ENCODE measurements at places on chromosomes 7 and 10.

GRCh38 chr7:107725138-107725740, 18.7 kb upstream of the CBLL1 start:
- no peak for DNase-seq

- DNase-seq, result no peak
These were observed 75.8 kb downstream of the ENO4 start for GRCh38 chr10:116925056-116925455.

DNA sequence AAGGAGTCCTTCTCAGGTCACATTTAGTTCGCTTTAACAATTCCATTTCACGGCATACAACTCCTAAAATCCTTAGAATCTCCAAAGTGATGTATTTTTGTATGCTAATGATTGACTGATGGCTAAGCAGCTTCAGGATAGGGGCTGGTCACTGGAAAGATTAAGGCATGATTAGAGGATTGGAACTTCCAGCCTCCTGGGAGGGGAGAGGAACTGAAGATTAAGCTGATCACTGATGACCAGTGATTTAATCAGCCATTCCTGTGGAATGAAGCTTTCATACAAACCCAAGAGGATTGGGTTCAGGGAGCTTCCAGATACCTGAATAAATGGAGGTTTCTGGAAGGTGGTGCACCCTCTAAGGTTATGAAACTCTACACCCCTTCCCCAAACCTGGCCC, 123.9 kb upstream of the CDK13 start:
- no peak for DNase-seq

DNA sequence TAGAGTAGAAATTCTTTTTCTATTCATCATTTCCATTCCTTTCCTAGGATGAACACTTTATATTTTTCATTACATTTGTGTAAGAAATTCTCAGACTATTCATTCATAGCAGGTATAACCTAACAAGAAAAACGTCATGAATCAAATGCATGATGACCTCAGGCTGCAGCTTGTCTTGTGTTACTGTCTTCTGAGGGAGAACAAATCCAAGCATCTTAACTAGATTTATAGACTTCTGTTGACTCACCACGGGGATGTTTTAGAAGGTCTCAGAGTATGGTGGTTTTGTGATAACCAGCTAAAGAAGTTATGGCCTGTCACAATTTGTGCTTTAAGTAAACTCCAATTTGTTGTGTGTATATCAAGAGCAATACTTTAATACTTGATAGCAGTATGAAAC, 102.7 kb downstream of the ANKRD7 start:
- DNase-seq, result no peak

DNA sequence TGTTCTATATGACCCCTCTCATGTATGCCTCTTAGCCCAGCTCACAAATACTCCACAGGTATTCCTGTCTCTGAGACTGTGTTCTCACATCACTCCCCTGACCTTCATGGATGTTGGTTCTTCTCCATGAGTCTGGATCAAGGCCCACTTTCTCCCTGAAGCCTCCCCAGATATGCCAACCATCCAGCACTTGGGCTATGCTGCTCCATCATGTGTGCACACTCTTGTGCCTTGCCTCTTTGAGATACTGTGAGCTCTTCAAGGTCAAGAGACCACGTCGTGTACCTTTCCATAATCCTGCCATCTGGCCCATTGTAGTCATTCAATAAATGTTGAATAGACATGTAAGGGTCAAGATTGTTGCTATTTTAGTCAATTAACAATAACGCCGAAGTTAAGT, 30.1 kb upstream of the TM9SF3 start:
- no peak for DNase-seq

DNA sequence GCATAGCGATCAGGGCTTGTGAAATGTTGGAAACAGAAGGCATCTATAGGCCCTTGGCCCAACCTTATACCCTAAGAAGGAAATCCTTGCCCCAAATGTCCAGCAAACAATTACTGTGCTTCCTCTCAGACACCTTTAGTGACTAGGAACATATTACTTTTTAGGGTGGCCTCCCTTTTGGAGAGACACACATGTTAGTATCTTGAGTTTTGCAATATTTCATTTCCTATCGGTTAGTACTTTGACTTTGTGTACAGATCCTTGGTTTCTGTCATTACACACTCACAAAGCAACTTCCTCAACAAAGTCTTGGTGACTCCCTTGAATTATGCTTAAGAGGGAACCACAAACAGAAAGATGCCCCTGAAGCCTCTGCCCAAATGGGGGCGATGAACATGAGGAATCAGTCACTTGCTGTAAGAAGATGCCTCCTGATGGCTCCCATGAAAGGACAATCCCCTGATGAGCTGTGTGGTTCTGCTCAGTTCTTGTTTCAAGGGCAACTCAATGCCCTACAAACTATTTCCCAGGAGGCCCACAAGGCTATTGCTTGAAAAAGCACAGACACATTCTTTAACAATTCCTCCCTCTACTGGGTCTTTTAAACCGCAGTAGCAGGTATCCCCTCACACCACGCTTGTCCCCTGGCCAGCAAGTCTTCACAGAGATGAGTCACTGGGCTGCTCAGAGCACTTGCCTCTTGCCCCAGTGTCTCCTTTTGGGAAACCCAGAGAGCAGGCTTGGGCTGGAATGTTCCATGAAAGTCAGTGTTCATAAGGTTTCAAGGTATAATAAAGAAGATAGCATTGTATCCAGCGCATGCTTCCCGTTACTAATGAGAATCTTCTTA, 196.2 kb downstream of the FANK1 start:
- DNase-seq, result no peak

GRCh38 chr10:47262606-47263533, 37.1 kb upstream of the GDF10 start:
- no peak for DNase-seq

DNA sequence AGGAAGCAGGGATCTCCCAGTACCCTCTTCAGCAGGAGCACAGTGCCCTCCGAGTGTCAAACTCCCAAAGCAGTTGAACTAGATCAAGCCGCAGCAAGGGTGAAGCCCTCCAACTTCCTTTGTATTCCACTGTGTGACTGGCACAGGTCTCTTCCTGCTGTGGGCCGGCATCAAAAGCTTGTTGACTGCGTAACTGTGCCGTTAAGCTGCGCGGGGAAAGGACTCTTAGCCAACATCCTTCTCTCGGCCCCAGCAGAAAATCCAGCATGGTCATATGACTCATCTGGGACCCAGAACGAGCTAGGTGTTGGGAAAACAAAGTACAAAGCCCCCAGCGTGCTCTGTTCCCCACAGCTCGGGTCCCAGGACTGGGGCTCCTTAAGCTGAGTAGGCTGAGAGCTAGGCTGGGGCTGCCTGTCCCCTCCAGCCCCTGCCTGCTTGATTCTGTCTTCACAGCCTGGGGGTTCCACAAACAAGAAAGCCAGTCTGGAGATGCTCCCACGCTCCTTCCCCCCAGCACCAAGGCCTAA, 52.2 kb downstream of the COL17A1 start:
- DNase-seq, result no peak

DNA sequence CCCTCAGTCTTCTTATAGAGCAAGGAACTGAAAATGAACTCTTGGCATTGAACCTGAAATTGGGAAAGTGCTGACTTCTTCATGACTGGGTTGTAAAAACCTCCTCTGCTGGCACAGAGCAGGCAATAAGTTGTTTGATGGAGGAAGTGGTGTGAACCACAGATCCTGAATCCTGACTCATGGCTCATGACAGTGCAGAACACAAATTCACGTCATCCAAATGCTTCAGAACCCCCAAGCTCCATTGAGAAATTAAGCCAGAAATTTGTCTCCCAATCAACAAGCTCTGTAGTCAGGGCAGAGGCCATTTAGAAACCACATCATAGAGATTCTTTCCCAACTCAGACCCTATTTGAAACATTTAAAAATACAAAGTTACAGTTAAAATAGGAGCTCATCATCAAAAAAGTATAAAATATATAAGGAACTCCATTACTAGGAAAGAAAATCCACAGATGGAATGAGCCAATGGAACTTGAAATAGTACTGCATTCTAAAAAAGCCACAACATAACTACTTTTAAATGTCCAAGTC, 10.3 kb upstream of the STK17A start:
- DNase-seq, result peak; percentile 100

GRCh38 chr10:27448921-27449320, 55.2 kb upstream of the RAB18 start:
- peak; percentile 68 for DNase-seq

- DNase-seq, result no peak
These were observed 97.0 kb upstream of the PPIF start for GRCh38 chr10:79250259-79250658.

DNA sequence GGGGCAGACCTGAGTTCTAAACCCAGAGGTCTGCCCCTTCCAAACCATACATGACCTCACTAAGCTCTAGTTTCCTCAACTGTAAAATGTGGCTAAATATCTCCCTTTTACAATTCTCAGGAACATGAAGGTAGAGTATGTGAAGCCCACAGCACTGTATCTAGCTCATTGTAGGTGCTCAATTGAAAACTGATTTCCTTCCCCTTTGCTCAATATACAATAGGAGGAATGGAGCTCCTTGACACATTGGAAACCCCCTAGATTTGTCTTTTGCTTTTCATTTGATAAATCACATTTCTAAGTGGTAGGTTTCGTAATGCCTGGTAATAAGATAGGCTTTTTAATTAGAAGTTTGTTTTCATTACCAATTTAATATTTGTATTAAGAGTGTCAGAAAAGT, 153.3 kb downstream of the ARID5B start:
- no peak for DNase-seq

- no peak for DNase-seq
These were observed 66.8 kb downstream of the LRMDA start for GRCh38 chr10:75497997-75498883.

- DNase-seq, result no peak
These were observed 26.2 kb downstream of the ADAM22 start for GRCh38 chr7:87960239-87960638.

DNA sequence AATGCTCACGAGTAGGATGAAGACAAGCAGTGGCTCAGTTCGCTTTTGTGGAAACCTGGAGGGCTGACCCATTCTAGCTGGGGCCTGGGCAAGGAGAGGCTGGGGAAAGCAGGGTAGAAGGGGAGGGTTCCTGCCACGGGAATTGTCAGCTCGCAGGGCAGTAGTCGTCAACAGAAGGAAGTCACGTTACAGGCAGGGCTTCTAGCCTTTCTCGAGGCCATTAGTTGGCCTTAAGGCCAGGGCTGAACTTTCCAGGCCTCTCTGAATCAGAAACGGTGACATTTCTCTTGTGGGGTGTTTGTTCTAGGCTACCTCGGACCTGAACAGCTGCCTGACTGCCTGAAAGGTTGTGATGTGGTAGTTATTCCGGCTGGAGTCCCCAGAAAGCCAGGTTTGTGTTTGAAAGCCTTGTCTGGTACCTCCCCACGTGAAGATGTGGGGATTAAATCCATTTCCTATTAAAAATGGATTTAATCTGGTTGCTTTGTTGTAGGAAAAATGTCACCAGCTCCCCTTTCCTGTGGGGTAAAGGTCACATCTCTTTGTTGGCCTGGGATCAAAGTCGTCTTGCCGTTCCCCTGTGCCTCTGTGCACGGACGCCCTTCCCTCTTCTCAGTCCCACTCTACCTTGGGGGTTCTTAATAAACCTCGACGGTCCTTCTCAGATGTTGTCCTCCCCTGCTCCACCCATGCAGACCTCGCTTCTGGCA, 9.4 kb downstream of the MDH2 start:
- DNase-seq, result no peak

GRCh38 chr10:108872854-108873253, 1050.5 kb downstream of the XPNPEP1 start:
- DNase-seq, result no peak

- no peak for DNase-seq
These were observed 71.5 kb downstream of the MCMBP start for GRCh38 chr10:119801176-119801575.

DNA sequence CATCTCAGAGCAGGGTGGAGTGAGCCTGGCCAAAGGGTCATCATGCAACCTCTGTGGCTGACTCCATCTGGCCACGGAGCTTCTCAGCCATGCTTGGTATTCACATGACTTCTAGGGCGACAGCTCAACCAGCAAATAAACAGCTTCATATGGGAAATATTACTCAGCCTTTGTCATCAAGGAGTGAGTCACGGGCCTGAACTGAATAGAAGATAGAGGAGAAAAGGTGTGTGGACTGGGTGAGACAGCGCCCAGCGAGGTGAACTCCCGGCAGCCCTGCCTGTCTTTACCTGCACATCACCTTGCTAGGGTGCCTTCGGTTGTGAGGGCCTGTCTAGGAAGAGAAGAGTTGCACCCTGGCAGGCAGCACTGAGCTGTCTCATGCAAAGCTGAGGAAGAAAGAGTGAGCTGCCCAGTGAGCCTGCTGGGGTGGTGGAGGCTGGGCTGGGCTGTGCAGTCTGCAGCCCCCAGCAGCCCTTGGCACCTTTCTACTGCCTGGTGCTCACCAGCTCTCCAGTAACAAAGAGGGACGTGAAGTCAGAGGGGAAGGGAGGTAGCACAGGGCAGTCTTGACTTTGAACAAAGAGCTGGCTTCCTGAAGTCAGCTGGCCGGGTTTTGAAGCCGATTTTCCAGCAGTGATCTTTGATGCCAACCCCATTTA, 114.2 kb downstream of the EGFR start:
- DNase-seq, result peak; percentile 95

GRCh38 chr7:81688622-81689411, 81.0 kb downstream of the HGF start:
- no peak for DNase-seq

GRCh38 chr7:90951986-90952954, 312.0 kb upstream of the FZD1 start:
- DNase-seq, result no peak

- peak; percentile 47 for DNase-seq
These were observed 58.2 kb downstream of the ENTPD1 start for GRCh38 chr10:95814011-95814727.

GRCh38 chr7:78350391-78350790, 551.8 kb downstream of the PHTF2 start:
- DNase-seq, result no peak

DNA sequence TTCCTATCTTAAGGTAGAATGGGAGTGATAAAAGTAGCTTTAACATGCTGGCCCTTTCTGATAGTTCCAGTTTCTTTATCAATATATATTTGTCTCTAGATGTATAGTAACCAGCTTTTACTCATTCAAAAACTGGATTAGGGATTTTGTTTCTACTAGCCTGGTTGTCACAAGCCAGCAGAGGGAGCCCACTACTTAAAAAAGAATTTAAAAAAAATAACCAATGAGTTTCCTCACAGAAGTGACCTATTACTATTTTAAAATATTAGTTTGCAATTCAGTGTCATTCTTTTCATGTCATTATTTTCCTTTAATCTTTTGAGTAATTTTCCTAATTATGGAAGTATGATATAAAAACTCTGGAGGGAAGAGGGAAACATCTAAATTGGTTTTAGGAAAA, 142.1 kb downstream of the PHTF2 start:
- DNase-seq, result no peak

- no peak for DNase-seq
These were observed 233.2 kb upstream of the PRKCQ start for GRCh38 chr10:6813306-6813705.

- DNase-seq, result no peak
These were observed 260.8 kb downstream of the FGFR2 start for GRCh38 chr10:121337427-121337826.

DNA sequence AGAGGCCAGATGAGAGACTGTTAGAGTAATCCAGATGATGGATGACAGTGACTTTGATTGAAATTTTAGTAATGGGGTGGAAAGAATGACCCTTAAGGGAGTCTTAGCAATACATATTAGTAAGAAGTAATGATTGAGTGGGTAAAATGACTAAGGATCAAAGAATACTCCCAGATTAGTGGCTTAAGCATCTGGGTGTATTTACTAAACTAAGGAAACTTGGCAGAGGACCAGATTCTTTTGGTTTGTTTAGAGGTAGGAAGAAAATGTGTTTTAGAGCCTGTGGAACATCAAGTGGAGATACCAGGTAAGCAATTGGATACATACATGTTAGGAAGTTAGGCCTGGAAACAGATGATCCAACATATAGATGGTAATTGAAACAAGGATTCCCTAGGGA, 58.8 kb upstream of the ADRA2A start:
- peak; percentile 2 for DNase-seq

Measured in HS-5 (cell line).